ENCODE measurements at places on chromosomes 7 and 10.

- no peak for DNase-seq
Measured at GRCh38 chr10:2791774-2792443, 275.4 kb upstream of the PFKP start.

GRCh38 chr7:142782922-142783900, 12.4 kb downstream of the PRSS2 start:
- DNase-seq, result peak; percentile 88

DNA sequence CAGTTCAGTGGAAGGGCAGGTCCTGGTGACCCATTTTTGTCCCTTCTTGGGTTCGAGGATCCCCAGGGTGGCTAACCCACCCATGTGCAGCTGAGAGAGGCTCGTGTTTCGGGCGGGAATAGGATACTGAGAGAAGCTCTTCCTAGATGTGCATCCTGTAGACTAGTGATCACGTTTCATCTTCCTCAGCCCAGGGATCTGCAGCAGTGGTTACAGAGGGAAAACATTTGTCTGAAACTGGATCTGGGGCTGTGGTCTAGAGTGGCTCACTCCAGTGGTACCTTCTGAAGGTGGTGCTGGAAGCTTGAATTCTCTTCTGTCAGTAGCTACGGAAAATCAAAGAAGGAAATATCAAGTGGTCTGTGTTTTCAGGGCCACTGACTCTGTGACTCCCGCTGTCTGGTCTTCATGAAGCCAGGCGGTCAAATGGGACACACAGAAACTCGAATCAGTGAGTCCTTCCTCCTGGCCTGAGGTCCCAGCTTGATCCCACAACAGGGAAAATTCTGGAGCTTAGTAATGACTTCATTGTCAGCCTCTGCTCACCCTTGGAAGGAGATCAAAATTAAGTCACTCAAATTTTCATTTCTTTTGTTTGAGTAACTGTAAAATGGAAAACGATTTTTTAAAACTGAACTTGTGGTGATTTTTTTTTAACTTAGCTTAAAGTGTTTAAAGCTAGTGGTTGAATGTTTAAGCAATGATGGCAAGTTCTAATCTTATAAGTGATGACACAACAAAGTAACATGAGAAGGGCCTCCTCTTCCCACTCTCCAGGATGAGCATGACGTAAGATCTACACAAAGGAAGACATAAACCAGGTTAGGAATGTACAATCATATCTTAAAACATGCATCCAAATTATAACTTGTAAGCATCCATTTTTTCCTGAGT, 469.3 kb upstream of the KLF6 start:
- no peak for DNase-seq

GRCh38 chr10:131778385-131778784, 122.4 kb upstream of the PPP2R2D start:
- no peak for DNase-seq

- no peak for DNase-seq
Measured at GRCh38 chr10:7397049-7398035, 13.5 kb downstream of the SFMBT2 start.

GRCh38 chr10:7000061-7000460, 410.8 kb downstream of the SFMBT2 start:
- DNase-seq, result no peak

DNA sequence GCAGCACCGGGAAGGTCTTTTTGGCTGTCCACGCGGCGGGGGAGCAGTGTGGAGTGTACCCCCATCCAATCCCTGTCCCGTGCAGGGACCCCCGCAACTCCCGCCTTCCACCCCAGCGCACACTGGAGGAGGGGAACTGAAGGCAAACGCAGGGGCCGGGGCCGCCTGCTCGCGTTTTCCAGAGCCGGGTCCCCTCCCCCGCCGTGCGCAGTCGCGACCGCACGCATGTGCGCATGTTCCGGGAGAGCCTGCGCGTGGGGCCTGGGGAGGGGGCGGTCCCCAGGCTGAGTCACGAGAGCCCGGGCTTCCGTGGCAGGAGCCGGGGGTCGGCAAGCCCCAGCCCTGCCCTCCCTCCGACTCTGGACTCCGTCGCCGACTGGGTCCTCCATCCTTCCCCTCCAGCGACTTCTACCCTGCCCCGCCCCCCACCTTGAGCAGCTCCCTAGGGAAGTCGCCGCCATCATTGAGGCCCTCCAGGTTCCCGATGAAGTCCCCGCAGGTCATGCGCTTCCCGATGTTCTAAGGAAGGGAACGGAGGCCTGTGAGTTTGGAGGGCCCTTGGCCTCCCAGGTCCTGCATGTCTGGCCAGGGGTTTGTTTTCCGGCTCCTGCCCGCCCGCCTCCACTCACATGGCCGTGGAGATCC, 8.0 kb downstream of the PSD start:
- DNase-seq, result peak; percentile 83

DNA sequence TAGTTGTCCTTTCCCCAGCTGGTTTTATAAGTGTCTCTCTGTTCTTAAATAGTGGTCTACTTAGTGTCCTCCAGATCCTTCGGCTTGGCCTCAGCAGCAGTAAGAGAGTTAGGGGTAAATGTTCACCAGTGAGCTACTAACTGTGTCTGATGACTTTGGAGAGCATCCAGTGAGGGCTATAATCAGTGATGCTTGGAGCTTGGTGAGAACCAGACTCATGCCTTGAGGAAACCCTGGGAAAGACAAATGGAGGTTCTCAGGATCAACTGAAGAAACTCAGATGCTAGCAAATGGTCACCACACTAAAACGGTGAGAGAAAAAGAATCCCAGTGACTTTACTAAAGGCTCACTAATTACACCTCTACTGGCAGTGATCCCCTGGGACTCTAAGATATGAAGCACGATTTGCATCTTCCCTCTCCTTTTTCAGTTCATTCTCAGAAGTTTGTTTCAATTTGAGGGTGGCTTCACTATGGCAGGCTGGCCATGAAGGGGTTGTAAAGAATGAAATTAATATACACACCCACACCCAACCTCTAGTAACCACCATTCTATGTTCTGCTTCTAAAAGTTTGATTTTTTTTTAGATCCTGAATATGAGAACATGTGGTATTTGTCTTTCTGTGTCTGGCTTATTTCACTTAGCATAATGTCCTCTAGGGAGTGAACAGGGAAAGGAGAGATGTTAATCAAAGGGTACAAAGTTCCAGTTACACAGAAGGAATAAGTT, 177.9 kb downstream of the PDE1C start:
- DNase-seq, result no peak

GRCh38 chr7:100573691-100574361, at the start of gene SAP25:
Gene SAP25 (minus strand): TSS chr7:100573900. CDS start chr7:100573742, 158 bp downstream.
- no peak for DNase-seq

- DNase-seq, result no peak
Measured at GRCh38 chr7:83502636-83503035, 146.3 kb downstream of the SEMA3E start.

DNA sequence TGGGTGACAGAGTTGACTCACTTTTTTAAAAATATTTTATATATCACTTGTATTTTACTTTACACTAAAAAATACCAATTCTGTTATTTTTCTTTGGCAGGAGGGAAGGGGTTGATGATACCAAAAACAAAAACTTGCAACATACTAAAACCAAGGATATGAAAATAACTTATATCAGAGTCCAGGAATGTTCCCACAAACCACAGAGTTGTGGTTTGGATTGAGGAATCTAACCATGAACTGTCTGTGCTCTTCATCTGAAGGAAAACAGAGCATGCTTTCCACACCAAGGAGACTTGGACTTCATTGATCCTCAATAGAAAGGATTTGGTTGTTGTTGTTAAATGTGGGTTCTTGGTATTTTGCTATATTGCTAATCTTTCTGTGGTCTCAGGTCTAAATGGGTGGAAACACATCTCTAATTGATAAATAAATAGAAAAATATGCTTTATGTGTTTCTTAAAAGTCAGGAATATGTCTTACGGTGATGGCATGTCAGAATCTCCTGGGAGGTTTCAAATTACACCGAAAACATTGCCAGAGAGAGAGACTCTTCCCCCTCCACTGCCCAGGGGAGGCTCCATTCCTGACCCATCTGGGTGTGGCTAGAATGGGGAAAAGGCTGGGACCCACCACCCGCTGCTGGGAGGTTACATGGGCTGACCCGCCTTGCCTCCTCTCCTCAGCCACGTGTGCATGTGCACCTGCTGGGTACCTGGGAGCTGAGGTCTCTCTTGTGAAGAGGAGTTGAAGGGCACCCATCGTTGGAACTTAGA, 46.9 kb upstream of the STK17A start:
- DNase-seq, result no peak

DNA sequence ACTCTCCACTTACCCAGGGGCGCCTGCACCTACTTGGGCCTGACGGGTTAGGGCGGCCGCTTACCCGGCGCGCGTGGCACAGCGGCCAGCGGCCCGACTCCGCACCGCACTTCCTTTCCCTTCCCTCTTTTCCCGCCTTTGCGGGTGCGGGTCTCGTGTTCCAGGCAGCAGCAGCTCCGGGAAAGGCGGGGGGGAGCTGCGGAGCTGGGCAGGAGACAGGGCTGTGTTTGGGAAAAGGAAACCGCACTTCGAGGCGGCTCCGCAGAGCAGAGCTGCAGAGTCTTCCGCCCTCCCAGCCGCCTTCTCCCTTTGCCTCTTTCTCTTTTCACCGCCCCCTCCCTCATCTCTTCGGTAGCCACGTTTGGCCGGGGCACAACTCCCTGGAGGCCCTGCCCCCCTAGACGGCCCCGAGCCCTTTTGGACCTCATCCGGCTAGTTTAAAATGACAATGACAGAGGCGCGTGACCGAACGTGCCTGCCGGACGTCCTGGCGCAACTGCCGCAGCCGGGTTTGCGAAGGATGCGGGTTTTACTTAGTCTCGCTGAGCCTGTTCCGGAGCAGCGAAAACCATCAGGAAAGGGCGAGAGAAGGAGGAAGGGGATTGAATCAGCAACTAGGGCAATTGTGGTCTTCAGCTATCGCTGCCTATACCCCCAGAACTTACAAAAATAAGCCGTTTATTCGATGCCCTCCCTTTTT, 7.9 kb upstream of the PAX2 start:
- no peak for DNase-seq

- no peak for DNase-seq
Measured at GRCh38 chr7:137908106-137908505, 61.3 kb upstream of the DGKI start.

- DNase-seq, result no peak
Measured at GRCh38 chr7:20399521-20399920, 68.8 kb downstream of the ITGB8 start.

DNA sequence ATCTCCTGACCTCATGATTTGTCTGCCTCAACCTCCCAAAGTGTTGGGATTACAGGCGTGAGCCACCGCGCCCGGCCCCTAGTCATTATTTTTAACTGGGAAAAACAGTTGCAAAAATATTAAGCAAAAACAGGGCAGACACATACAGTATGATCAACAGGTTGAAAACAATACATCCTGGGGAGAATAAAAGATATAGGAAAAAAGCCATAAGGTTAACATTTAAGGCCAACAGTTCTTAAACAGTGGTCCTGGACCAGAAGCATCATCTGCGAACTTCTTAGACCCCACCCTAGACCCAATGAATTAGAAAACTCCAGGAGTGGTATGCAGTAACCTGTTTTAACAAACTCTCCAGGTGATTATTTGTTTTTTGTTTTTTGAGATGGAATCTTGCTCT, 6.5 kb downstream of the UBE2H start:
- no peak for DNase-seq

DNA sequence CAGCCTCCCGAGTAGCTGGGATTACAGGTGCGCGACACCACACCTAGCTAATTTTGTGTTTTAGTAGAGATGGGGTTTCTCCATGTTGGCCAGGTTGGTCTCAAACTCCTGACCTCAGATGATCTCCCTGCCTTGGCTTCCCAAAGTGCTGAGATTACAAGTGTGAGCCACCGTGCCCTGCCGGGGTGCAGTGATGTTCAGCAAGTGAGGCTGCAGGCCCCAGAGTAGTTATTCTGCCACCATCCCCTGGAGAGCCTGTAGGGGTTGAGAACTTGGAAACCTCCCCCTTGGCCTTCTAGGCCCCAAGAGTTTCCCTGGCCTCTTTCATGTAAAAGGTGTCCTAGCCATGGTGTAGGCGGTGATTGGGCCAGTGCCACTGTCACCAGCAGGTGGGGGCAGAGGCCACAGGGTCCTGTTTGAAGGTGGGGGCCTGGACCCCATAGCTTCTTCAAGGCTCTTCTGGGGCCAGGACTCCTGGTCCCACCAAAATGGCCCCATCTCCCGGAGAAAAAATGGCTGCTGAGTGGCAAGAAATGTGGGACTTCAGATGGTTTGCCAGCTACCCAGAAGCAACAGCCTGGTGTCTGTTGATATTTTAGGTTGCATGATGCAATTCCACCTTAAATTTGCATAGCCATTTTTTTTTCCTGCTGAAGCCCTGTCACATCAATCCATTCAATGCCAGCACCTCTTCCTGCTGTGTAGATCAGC, 25.5 kb upstream of the INMT start:
- no peak for DNase-seq

- DNase-seq, result no peak
Measured at GRCh38 chr10:28199941-28200340, 102.9 kb downstream of the MPP7 start.

- DNase-seq, result no peak
Measured at GRCh38 chr7:127396184-127396583, 3.7 kb upstream of the ZNF800 start.

- DNase-seq, result no peak
Measured at GRCh38 chr7:124940306-124940705, 10.7 kb upstream of the POT1 start.

DNA sequence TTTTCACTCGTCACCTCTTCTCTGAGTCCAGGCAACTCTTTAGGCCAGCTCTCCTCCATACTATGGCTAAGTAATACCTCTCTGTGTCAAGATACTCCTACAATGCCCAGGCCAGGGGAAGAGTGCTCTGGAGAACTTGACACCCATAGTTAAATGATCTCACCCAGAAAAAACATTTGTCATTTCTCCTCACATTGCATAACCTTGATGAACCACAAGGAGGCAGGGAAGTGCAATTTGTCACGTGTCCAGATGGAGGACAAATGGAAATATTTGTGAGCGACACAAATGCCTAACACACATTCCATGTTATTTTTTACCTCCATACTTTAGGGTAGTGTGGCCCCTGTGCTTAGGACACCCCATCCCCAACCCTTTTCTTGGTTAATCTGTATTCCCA, 78.3 kb downstream of the HTR7 start:
- no peak for DNase-seq

- no peak for DNase-seq
Measured at GRCh38 chr7:67505449-67505848, 508.8 kb downstream of the TYW1 start.

DNA sequence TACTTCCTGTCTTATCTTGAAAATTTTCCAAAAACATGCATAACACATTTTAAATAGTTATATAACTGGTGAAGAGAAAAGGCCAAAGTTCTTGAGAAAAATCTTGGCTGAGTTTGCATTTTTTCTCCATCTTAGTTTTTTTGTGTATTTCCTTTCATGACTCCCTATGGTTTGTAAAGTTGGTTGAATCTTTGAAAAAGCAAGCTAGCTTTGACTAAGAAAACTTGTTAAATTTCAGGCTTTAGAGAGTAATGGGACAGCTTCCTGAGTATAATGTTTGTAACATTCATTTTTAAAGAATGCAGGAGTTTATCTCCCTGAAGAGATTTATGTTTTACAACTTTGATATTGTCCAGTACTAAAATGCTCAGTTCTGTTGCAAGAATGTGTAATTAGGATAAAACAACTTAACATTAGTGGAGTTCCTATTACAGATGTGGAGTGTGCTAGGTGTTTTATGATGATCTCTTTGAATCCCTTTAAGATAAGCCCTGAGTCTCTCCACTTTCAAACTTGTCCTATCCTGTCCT, 11.1 kb upstream of the HERPUD2 start:
- no peak for DNase-seq

Measured in femur (tissue), 1 donor.